ENCODE measurements at places on chromosomes 12 and 14. TPM values are rescaled to one million over a fixed set of nuclear protein-coding genes. Genes with fewer than 3 reads are reported as not detected.
A peak's percentile ranks its signal among the peaks of the same experiment; 100 is the strongest.

- no peaks in the 10 kb centered on the region for H3K4me1 ChIP-seq
- no peak for DNase-seq
- no peak overlapping the region for H3K27ac ChIP-seq
- no peak overlapping the region for H3K4me3 ChIP-seq
Observed at GRCh38 chr12:3600039-3600720, 109.2 kb downstream of the PRMT8 start.

DNA sequence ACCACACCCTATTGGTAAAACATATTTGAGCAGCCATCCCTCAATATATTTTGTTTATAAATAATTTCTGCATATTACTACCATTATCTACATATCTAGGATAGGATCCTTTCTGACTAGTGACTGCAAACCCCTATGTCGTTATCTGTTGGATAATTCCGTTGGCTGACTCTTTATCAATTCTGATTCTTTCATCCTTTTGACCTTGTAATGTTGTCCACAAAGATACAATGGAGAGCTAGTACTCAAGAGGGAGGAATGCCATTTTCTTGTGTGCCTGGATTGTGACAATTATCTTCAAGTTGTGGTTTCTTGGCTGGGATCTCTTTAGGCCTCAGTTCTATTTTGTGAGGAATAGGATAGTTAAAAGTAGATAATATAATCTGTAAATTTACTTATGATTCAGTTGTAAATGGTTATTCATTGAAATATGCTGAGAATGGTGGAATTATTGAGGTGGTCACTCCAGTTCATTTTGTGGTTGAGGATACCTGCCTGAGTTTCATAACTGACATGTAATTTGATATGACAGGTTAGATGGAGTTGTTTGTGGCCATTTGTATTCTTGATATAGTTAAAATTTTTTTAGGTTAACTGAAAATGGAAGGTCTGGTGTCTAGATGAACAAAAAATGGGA is 10.1 kb downstream of the CHST11 start:
- peaks cover 91% of the 10 kb centered on the region for H3K4me1 ChIP-seq
- peak overlapping the region; percentile 36 for H3K4me3 ChIP-seq
- peak overlapping the region; percentile 81 for H3K27ac ChIP-seq

DNA sequence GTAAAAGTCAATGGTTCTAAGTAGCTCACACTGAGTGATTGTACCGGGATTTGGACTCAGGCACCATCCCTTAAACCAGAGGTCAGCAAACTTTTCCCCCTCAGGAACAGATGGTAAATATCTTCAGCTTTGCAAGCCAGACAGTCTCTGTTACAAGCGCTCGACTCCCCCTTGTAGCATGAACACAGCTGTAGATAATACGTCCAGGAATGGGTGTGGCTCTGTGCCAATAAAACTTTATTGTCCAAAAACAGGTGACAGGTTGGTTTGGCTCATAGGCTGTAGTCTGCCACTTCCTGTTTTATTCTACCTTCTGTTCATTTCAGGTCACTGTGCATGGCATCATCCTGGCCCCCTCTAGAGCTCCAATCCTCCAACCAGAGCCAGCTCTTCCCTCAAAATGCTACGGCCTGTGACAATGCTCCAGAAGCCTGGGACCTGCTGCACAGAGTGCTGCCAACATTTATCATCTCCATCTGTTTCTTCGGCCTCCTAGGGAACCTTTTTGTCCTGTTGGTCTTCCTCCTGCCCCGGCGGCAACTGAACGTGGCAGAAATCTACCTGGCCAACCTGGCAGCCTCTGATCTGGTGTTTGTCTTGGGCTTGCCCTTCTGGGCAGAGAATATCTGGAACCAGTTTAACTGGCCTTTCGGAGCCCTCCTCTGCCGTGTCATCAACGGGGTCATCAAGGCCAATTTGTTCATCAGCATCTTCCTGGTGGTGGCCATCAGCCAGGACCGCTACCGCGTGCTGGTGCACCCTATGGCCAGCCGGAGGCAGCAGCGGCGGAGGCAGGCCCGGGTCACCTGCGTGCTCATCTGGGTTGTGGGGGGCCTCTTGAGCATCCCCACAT is 7.6 kb downstream of the BDKRB1 start:
- H3K4me1 ChIP-seq: no peaks in the 10 kb centered on the region
- H3K27ac ChIP-seq: no peak overlapping the region

The OLR1 gene
- not detected for total RNA-seq

GRCh38 chr12:132651444-132652100 is 33.0 kb downstream of the P2RX2 start:
- no peaks in the 10 kb centered on the region for H3K27me3 ChIP-seq
- peak overlapping the region; percentile 35 for H3K27ac ChIP-seq
- peaks cover 9% of the 10 kb centered on the region for H3K4me1 ChIP-seq
- no peak overlapping the region for H3K4me3 ChIP-seq
- no peak for DNase-seq
- peaks cover 63% of the 10 kb centered on the region for H3K36me3 ChIP-seq

DNA sequence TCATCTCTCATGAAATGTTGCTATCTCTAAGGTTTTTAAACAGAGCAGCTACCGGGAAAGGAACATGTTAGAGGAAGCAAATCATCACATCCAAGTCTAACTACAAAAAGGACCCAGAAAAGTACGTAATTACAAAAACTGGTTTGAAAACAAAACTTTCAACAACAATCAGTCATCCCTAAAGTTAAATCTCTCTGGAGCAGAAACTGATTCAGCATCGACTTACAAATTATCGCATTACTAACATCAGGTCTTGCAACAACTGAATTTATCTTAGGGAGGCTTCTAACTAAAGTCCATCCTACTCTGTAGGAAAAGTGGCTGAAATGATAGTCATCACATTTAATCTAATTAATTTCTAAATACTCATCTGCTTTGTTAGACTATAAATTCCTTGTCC is 137.0 kb downstream of the MED13L start:
- H3K36me3 ChIP-seq: no peaks in the 10 kb centered on the region
- H3K4me3 ChIP-seq: no peak overlapping the region
- no peak for DNase-seq
- no peak overlapping the region for H3K27ac ChIP-seq
- peaks cover 65% of the 10 kb centered on the region for H3K4me1 ChIP-seq
- no peaks in the 10 kb centered on the region for H3K27me3 ChIP-seq

The FGD4 gene
- total RNA-seq: 0.15 TPM
